Right ventricle myocardium superior (tissue), 1 donor: ENCODE measurements at places on chromosomes 11 and 22. TPM values are rescaled to one million over a fixed set of nuclear protein-coding genes. Genes with fewer than 3 reads are reported as not detected.
A peak's percentile ranks its signal among the peaks of the same experiment; 100 is the strongest.

- no peak for DNase-seq
Observed at GRCh38 chr22:49866134-49866533, 12.5 kb downstream of the ZBED4 start.

- DNase-seq, result no peak
Observed at GRCh38 chr22:20471126-20471833, 24.3 kb downstream of the KLHL22 start.

GRCh38 chr22:17486313-17486712 is 77.0 kb upstream of the SLC25A18 start:
- no peak for DNase-seq

GRCh38 chr11:20113149-20113438 is 47.2 kb downstream of the DBX1 start:
- no peak for DNase-seq

GRCh38 chr22:50238755-50239154 is 6.1 kb downstream of the TUBGCP6 start:
- DNase-seq, result no peak

DNA sequence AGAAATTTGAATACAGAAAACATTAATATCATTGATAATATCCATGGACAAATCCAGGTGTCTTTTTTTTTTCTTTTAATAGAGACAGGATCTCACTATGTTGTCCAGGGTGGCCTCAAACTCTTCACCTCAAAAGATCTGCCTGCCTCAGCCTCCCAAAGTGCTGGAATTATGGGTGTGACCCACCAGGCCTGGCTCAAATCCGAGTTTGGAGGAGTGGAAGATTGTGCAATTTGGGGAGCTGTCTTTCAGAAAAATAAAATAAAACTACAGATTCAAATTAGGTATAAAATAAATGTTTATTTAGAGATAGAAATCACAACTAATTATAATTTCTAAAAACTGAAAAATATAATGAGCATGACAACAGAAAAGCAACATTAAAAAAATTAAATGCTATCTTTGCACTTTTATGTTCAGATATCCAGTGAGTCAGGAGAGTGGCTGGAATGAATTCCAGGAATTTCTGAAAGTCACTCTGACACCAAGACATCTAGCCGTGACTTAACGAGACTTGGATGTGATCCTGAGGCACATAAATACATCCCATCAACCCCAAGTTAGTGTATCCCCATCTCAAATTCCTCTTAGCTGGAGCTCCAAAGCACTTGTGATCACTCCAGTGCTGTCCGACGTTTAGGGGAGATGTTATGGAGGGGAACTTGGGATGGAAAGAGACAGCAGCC is 128.6 kb upstream of the THY1 start:
- DNase-seq, result no peak

- no peak for DNase-seq
Observed at GRCh38 chr11:35289821-35290220, 129.5 kb downstream of the SLC1A2 start.

- DNase-seq, result no peak
Observed at GRCh38 chr11:117629146-117629545, 167.9 kb downstream of the DSCAML1 start.

GRCh38 chr11:111976767-111977145 is 39.6 kb downstream of the DIXDC1 start:
- peak; percentile 40 for DNase-seq

- no peak for DNase-seq
Observed at GRCh38 chr11:123073343-123074057, 11.6 kb upstream of the HSPA8 start.

- no peak for DNase-seq
Observed at GRCh38 chr11:86938900-86939880, 16.0 kb downstream of the FZD4 start.

DNA sequence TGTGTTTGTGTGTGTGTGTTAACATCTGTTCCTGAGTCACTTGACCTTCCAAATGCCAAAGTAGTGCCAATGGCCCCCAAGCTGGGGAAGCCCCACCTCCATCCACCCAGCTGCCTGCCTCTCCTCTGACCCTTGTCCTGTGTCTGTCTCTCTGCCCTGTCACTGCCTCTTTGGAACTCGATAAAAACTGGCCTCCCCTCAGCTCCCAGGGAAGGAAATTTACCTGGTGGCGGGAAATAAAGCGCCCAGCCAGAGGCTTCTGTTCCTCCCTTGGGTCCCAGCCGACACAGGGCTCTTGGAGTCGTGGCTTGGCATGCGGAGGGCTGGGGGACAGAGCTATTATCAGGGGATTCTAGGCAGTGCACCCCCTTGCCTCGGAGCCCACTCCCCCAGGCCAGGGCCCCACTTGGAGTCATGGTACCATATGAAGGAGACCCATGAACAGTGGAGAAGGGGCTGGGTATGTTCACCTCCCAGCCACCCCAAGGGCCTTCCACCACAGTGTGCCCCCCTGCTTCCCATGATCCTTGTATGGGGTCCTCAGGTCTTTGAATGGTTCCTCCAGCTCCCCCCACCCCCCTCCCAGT is 6.2 kb downstream of the KCNC1 start:
- DNase-seq, result no peak

DNA sequence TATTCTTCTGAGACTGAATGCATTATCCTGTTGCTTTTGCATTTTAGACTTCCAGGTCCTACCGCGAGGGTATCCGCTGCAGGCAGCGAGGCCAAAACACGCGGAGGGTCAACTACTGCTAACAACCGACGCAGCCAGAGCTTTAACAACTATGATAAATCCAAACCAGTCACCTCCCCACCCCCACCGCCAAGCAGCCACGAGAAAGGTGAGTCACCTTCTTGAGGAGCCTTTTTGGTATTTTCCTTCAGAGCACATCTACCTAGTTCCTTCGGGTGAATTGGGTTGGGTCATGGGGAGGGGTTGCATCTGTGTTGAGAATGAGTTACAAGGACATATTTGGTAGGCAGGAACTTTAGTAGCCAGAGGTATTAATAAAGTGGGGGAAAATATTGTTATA is 179.8 kb downstream of the NAV2 start:
- no peak for DNase-seq

DNA sequence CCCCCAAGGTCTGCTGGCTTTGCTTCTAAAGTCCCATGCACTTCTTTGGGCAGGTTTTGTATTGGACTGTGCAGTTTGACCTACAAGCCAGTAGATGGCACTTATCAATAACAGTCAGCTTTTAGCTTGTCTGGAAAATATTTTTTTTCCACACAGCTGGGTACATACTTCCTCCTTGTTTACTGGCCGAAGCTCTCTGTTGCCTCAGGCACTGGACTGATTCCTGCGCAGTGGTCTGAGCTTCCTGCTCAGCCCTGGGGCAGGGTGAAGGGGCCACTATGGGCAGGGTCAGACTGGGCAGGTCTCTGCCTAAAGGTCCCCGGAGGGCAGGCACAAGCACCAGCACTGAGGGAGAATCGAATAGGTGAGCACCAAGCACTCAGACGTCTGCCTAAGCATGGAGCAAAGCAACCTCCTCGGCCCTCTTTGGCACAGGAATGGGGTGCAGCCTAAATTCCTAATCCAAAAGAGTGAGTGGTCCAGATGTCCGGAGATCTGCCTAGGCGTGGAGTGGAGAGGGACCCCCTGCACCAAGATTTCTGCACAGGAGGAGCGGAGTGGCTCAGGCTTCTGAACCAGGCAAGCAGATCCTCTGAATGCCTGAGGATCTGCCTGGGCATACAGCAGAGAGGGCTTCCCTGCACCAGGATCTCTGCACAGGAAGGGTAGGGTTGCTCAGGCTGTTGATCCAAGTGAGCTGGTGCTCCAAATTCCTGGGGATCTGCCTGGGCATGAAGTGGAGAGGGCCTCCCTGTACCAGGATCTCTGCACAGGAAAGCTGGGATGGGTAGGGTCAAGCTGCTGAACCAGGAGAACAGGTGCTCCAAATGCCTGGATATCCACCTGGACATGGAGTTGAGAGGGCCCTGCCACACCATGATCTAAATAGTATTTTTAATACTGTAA is 105.9 kb upstream of the C11orf58 start:
- DNase-seq, result no peak

DNA sequence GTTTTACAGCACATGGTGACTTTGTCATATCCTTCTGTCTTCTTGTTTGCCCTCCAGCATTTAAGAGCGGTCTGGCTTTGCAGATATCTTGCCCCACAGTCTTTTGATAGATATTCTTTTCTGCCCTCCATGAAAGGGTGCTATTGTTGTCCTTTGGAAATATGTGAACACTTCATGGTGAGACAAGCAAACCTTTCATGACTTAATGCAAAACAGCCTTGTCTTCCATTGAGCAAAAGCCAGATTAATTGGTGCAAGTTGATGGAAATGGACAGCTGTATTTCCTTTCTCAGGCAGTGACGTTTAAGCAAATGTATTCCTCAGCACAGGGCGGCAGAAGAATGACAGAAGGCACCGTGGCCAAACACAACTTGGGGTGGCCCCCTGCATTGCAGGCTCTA is 4.4 kb downstream of the DCPS start:
- DNase-seq, result no peak

DNA sequence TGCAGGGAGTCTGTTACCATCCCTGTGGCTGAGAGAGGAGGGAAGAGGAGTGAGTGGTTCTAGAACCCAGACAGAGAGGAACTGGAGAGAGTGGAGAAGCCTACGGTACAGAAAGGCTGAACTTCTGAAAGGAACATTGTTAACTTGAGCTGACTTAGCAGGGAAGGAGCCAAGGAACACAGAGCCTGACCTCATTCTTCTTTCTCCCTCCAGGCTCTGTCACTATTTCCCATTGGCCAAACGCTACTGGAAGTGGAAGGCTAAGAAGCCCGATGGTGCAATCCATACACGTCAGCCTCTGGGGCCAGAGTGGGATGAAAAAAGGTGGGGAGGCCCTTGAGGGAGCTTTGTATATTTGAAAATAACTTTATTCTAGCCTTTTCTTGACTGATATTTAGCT is 16.5 kb upstream of the WT1 start:
- DNase-seq, result peak; percentile 63

- DNase-seq, result no peak
Observed at GRCh38 chr11:65482306-65482850, 16.5 kb upstream of the MALAT1 start.

GRCh38 chr11:110092515-110093406 is at the start of gene ZC3H12C:
Gene ZC3H12C (plus strand): TSS chr11:110093392. CDS start chr11:110093412, 20 bp downstream.
- DNase-seq, result peak; percentile 89

- no peak for DNase-seq
Observed at GRCh38 chr11:67437082-67437808, at the start of gene PTPRCAP. Gene PTPRCAP (minus strand): TSS chr11:67437682. CDS start chr11:67437619, 63 bp downstream.

DNA sequence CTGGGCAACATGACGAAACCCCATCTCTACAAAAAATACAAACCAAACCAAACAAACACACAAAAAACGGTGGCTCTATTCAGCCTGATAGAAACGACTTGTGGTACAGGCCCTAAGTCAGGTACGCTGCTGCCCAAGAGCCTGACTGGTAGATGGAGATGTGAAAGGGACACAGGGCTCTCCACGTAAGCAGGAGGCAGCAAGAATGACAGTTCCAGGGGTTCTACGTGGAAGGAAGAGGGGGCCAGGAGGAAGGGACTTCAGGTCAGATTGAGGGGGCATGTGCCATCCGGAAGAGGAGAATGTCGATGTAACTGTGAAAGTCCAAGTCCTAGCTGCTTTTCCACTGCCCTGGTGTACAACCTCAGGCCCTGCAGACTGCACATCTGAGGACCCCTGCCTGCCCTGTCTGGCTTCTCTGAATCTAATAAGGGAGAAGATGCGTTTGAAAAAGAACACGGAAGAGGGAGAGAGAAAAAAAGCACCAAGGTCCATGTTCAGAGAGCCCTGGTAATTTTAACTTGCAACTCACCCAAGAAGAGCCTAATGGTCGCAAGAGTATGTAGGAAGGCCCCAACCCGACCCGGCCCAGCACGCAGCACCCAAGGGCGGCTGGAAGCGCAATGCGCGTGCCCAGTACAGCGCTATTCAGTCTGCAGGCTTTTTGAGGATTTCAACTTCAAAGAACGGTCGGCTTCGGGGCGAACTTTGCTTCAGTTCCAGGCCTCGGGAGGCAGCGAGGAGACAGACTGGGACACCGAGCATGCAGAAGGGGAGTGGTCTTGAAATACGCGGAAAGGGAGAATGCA is 909 bp upstream of the ZNRD2 start:
- DNase-seq, result no peak

- peak; percentile 73 for DNase-seq
Observed at GRCh38 chr22:39306456-39307361, 12.7 kb downstream of the RPL3 start.

DNA sequence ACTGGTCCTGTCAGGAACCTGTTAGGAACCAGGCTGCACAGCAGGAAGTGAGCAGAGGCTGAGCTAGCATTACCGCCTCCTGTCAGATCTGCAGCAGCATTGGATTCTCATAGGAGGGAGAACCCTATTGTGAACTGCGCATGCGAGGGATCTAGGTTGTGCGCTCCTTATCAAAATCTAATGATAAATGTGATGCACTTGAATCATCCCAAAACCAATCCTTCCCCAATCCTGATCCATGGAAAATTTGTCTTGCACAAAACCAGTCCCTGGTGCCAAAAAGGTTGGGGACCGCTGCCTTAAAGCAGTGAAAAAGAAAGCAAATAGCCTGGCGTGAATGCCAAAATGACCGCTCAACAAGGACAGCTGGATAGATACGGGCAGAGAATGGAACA is 1.9 kb upstream of the ARAP1 start:
- no peak for DNase-seq

DNA sequence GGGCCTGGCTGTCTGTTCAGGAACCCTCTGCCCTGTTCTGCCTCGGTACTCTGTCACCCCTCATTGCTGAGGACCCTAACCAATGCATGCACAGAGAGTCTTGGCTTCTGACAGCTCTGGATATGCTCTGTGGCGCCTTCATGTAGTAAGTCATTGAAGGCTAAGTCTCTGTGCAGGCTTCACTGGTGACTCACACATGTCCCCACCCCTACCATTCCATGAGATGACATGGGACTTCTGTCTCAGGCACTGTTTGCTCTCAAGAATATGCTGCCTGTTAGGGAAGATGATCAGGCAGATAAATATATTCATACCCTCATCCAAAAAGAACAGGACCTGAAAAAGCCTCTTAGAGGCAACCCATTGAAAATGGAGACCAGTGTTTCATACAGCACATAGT is 43.6 kb upstream of the HORMAD2 start:
- no peak for DNase-seq

GRCh38 chr11:60821827-60822599 is 19.9 kb upstream of the CCDC86 start:
- no peak for DNase-seq

GRCh38 chr22:26589845-26590736 is at the start of gene TPST2:
Gene TPST2 (minus strand): TSS chr22:26590132. CDS start chr22:26541630, 48,502 bp downstream.
- peak; percentile 87 for DNase-seq

Gene MRGPRF
- 4.9 TPM for total RNA-seq

Gene FLRT1
- 0.35 TPM for total RNA-seq

Gene OR10D3
- total RNA-seq, result not detected

Gene LPXN
- total RNA-seq, result 3.1 TPM

Gene GRAMD1B
- 19.0 TPM for total RNA-seq

Gene RFPL2
- total RNA-seq, result not detected

Gene APOBEC3G
- 2.7 TPM for total RNA-seq

Gene HEPHL1
- total RNA-seq, result not detected

Gene RCE1
- 6.2 TPM for total RNA-seq

Gene SPI1
- 11.1 TPM for total RNA-seq
